NCI-H1436 (cell line): ENCODE measurements at places on chromosomes 12 and 14.

- no peak for DNase-seq
Observed at GRCh38 chr14:75803765-75804164, 142.7 kb downstream of the TTLL5 start.

- DNase-seq: no peak
Observed at GRCh38 chr12:76702946-76703345, 61.0 kb upstream of the ZDHHC17 start.

- no peak for DNase-seq
Observed at GRCh38 chr14:28626780-28627179, 139.8 kb upstream of the FOXG1 start.

GRCh38 chr12:131862994-131863710 is 31.3 kb upstream of the ULK1 start:
- DNase-seq: no peak

DNA sequence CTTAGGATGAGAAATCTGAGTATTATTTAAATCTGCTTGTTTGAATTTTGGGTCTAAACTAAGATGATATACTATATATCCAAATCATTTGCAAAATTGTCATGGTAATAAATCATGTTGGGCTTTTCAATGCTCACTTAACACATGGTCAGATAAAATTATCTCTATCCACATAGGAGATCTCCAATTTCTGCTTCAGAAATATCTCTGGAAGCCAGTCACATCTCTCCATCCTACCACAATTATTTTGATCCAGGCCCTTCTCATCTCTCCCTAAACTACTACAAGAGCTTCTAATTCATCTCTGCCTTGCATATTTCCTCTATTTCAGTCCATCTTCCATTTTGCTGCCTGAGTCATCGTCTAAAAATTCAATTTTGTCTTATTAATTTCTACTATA is 3.8 kb downstream of the DCN start:
- DNase-seq: no peak

DNA sequence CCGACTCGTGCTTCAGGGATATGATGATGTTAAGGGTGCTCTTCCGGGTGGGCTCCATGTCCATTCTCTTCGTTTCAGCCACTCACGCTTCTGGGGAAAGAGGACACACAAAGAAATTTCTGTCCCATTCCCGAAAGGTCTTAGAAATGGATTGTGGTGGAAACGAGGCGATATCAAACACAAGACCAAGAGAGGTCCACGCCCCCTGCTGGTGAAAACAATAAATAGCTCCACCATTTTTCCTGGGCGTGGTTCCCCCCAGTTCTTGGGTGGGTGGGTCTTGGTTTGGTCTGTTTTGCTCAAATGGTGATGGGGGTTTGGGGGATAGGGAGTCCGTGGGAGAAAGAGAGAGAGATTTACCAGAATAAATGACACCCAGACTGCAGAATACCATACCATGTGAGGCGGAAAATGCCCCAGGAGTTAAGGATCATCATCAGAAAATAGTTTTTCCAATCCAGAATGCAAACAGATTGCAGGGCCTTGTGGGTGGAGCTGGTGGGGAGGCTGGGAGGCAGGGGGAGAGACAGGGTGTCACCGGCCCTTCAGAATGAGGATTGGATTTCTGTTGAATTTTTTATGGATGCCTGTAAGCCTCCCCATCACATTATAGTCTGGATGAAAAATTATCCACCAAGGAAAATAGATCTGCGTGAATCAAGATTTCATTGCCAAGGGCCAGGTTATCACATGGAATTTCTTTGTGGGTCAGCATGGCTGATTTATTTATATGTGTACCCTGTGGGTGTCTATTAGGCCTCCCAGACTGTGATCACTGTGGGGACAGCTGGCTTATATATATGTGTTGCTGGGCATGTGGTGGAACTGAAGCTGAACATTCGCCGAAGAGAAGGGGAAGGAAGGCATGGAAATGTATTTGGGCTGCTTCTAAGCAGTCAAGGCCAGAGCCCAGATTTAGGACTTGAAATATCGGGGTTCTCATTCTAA is 55.8 kb downstream of the SRRM4 start:
- DNase-seq: peak; percentile 25

GRCh38 chr12:31970199-31970598 is 11.0 kb downstream of the RESF1 start:
- no peak for DNase-seq

- no peak for DNase-seq
Observed at GRCh38 chr12:25713264-25713663, 160.2 kb upstream of the LMNTD1 start.

DNA sequence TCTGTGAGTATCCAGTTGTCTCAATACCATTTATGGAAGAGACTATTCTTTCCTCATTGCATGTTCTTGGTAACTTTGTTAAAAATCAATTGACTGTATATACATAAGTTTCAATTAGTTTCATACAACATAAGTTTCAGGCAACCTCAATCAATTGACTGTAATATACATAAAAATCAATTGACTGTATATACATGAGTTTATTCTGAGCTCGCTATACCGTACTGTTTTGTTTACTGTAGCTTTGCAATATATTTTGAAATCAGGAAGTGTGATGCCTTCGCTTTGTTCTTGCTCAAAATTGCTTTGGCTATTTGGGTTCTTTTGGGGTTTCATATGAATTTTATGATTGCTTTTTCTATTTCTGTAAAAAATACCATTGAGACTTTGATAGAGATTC is 392.0 kb downstream of the BTG1 start:
- no peak for DNase-seq

- DNase-seq: no peak
Observed at GRCh38 chr12:123468786-123469185, 10.8 kb downstream of the SNRNP35 start.

DNA sequence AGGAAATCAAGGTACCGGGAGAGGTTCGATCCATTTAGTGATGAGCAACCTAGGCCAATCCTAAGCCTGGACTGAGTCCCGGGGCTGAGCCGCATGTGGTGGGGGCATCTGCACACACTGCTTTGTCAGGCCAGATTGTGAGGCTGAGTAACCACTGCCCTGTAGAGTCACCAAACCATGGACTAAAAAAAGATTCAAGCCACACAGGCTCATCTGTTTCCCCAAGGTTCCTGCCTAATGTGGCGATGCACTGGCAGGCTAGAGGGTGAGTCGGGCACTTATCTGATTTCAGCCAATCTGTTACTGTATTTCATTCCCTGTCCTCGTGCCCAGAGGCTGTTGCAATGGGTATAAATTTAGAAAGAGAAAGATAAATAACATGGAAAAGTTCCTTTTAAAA is 140.8 kb downstream of the TTC7B start:
- no peak for DNase-seq

GRCh38 chr14:79809849-79810612 is 401.3 kb downstream of the DIO2 start:
- peak; percentile 69 for DNase-seq

DNA sequence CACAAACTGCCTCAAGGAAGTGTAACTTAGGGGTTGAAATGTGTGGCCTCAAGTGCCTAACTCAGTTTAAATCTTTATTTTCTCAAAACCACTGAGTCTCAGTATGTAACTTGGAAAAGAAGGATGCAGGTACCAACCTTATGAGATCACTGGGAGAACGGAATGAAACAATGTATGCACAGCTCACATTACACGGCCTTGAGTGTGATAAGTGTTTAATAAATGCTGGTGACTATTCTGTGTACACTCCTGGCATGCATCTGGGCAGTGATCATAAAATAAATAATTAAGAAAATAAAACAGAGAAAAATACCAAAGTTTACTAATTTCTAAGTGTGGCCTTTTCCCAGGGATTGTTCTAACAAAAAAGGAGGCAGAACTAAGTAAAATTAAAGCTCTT is 974.5 kb upstream of the FLRT2 start:
- DNase-seq: no peak

DNA sequence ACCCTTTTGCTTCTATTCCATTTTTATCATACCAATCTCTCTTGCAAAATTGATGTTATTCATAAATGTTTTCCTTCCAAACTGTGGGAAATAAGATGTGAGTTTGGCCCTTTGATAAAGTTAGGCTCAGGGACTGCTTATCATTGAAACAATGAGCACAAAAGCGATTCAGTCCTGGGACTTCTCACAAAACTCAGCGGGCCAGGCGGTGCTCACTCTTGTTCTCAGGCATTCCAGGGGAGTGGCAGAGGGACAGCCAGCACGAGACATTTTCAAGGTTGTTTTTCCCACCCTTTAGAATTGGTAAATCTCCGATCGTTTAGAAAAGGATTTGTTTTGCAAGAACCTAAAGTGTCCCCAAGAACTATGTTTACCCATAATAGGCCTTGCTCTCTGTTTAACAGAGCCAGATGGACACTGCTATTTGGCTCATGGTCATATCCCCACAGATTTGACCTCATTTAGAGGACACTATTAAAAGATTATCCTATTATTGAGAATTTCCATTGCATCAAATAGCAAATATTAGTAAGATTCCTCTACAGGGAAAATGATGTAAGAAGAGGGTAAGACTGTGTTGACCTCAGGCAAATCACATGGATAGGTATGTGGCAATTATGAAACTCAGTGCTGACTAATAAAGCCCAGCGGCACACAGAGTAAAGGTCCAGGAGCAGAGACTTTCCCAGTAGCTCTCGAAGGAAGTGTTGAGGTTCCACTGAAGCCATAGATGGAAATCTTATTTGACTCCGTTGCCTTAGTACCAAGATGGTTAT is 102.7 kb upstream of the USP44 start:
- no peak for DNase-seq

- DNase-seq: no peak
Observed at GRCh38 chr12:15603474-15604085, 185.6 kb downstream of the EPS8 start.

- DNase-seq: no peak
Observed at GRCh38 chr12:42589465-42590329, at the start of gene PRICKLE1. Gene PRICKLE1, minus strand, starts transcription at chr12:42589746. Its CDS starts 117,230 bp downstream, at chr12:42472516.

- DNase-seq: no peak
Observed at GRCh38 chr14:64691376-64691775, 12.8 kb upstream of the PLEKHG3 start.

- no peak for DNase-seq
Observed at GRCh38 chr12:103278329-103278728, 217.4 kb downstream of the C12orf42 start.

DNA sequence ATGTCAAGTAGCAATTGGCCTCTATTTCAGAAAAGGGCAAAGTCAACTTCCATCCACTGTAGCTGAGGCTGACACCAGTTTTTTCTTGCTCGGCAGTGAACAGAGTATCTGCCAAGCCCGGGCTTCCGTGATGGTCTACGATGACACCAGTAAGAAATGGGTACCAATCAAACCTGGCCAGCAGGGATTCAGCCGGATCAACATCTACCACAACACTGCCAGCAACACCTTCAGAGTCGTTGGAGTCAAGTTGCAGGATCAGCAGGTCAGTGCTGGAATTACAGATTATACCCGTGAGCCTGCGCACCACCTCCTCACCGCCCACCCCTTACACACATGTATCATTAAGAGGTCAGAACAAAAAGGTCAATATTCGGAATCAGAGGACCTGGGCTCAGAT is 19.4 kb downstream of the EVL start:
- DNase-seq: no peak

DNA sequence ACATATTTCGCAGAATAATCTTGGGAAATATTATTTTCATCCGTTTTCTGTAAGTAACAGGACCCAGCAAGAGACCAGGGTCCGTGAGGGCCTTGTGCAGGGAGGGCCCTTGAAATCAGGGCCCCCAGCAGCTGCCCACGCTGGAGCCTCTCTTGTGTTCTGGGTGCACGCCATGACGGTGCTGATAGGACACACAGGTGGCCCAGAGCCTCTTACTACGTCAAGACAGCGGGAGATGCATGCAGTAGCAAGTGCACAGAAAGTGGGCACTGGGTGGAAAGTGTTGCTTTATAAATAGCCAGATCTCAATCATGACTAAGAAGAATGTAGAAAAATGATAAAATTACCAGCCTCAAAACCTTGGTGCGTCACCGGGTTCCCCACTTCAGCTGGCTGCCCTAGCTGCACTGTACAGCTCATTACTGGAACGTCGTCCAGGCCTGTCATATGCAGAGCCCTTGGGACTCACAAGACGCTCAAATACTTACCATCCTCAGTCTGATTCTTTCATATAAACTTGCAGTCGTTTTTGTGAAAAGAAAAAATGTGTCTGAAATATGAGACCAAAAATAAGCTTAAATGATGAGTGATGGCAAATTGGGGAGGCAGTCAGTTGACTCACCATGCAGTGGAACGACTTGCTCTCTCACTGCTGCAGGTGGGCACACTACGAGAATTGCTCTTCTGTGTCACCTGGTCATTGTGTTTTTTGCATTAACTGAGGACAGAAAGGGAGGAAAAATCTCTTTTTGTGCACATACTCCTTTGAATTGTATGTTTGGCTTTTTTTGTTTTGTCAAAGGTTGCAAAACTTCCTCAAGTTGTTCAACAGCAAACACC is 68.2 kb downstream of the DDX51 start:
- DNase-seq: no peak

GRCh38 chr12:98924-99352 is 32.4 kb downstream of the IQSEC3 start:
- DNase-seq: no peak

- DNase-seq: no peak
Observed at GRCh38 chr12:82474181-82474797, 116.0 kb downstream of the METTL25 start.

- DNase-seq: no peak
Observed at GRCh38 chr12:75909714-75910656, 121.6 kb downstream of the PHLDA1 start.

- no peak for DNase-seq
Observed at GRCh38 chr12:113333877-113334785, 778 bp downstream of the SLC8B1 start.

DNA sequence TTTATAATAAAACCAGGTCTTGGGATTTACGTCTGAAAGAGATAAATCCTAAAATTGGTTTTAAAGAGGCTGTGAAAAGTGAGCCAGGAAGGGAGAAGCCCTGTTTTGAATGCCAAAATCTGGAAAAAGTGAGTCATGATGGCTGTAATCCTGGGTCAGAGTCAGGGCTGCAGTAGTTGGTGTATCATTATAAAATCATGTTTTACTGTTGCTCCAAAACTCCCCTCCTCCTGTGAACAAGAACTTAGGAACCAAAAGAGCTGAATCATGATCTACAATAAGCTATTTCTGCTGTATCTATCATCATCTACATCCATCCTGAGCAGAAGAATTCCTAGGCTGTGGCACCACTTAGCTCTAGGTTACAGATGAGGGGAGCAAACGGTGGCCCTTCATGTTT is 79.3 kb downstream of the LMO3 start:
- DNase-seq: no peak

- DNase-seq: no peak
Observed at GRCh38 chr14:38000340-38000739, 207.4 kb upstream of the SSTR1 start.
